CD4-positive, alpha-beta T cell treated with Interleukin-4 for 1 hour (primary cell): ENCODE measurements at places on chromosomes 1 and 21.

DNA sequence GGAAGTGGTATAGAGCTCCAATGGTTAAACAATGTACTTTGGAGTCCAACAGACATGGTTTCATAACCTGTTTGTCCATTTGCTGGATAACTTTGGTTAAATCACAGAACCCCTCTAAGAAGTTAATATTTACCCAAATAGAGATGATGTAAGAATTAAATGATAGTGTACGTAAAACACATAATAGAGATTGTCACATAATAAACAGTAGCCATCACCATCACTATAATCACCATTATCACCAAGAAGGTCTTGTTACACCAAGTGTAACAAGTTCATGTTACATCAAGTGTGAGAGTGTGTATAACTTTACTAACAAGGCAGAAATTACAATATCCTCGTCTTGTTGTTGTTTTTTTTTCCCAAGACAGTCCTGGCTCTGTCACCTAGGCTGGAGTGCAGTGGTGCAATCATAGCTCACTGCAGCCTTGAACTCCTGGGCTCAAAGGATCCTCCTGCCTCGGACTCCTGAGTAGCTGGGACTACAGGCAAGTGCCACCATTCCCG, 23.3 kb downstream of the NUCKS1 start:
- DNase-seq = no peak

GRCh38 chr1:204417074-204417997, 5.7 kb upstream of the PPP1R15B start:
- DNase-seq = peak; percentile 66

DNA sequence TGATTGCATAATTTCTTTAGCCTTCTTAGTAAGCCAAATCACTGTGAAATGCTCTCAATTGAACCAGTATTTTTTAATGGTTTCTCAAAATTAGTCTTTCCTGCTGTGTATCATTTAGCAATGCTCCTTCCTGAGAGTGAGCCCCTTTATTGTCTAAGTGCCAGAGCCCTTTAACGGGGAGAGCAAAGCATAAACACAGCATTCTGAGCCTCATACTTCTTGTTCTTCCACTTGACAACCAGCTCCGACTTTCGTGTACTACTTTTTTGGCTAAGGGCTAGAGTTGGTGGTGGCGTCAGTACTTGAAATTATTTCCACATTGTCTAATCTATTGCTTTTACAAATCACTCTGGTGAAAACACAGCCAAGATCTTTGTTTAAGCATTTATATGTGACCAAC, 299.0 kb downstream of the TPR start:
- DNase-seq = no peak

GRCh38 chr1:208848854-208849253, 604.7 kb upstream of the PLXNA2 start:
- DNase-seq = no peak

GRCh38 chr1:44602634-44603628, 71.3 kb downstream of the TMEM53 start:
- no peak for DNase-seq

- peak; percentile 81 for DNase-seq
Measured at GRCh38 chr1:20717452-20718342, at the start of gene KIF17. Gene KIF17, minus strand, starts transcription at chr1:20718007. Its CDS starts 301 bp downstream, at chr1:20717706.

GRCh38 chr21:14736162-14736561, 190.0 kb upstream of the SAMSN1 start:
- peak; percentile 4 for DNase-seq

GRCh38 chr1:190116921-190117320, 360.7 kb downstream of the BRINP3 start:
- no peak for DNase-seq

- no peak for DNase-seq
Measured at GRCh38 chr1:182527680-182528079, 61.4 kb downstream of the RNASEL start.

DNA sequence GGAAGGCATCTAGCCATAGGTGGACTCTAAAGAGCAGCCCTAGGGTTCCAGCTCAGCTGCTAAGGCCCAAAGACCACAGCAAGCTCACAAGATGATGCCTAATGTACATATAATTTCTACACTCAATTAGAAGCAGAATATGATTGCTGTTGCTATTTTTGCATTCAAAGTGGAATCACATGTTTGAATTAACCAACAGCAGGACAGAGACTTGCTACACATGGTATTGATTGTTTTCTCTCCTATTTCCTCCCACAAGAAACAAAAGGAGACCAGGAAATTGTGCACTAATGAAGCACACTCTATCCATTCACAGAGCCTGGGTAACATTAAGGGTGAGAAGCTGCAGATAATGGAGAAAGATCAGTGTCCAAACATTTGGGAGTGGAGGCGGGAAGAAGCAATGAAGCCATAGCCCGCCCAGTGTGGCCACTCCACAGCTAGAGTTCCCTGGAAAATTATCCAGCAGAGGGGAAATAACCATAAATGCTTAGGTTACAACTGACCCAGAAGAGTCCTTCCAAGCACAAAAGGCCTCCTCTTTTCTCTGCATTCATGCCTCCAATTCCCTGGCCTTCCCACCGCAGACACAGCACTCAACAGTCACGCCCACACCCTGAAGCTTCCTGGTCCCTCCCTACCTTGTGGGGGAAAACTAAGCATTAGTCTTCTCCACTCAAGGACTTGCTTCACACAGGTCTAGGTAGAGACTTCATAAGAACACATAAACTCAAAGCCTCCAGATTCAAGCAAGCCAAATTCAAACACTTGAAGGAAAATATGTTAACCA, 7.5 kb downstream of the CNN3 start:
- no peak for DNase-seq

- no peak for DNase-seq
Measured at GRCh38 chr21:40803101-40803500, 43.9 kb downstream of the DSCAM start.

- DNase-seq = no peak
Measured at GRCh38 chr1:109208394-109208793, 5.3 kb upstream of the SARS1 start.

DNA sequence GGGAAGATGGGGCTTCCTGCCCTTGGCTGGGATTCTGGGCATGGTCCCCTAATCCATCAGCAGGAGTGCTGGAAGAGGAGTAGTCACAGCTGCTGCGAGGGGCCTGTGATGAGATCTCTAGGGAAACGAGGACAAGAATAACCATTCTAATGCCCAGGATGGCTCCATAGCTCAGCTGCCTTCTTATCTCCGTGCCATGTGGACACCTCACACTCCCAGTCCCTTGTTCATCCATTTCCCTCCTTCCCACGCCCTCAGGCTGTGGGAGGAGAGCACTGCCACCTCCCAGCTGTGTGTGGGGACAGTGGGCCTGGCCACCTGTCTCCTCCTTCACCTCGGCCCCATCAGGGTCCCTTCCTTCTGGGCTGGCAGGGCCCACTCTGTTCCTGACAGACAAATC, 16.1 kb upstream of the ETV3 start:
- no peak for DNase-seq

DNA sequence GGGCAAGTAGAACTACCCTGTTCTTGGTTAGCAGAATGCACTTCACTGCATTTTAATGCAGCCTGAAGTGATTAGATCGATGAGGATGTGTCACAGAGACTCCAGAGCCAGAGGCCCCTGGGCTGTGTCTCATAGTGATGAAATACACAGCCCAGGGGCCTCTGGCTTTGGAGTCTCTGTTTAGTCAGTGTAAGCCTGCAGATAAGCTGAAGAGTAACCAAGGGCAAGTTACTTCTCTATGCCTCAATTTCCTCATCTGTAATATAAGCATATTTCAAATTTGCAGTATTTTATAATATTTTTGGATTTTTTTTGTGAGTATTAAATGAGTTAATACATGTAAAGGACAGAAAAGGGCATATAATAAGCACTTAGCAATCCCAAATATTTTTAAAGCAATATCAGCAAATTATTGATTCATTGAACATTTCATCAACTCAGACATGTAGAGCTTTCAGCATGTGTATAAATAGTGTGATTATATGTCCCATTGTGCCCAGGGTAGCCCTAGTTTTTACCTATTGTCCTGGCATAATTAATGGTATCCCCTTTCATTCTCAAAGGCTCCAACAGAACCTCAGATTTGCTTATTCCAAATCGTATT, 23.6 kb upstream of the APOBEC4 start:
- DNase-seq = no peak

DNA sequence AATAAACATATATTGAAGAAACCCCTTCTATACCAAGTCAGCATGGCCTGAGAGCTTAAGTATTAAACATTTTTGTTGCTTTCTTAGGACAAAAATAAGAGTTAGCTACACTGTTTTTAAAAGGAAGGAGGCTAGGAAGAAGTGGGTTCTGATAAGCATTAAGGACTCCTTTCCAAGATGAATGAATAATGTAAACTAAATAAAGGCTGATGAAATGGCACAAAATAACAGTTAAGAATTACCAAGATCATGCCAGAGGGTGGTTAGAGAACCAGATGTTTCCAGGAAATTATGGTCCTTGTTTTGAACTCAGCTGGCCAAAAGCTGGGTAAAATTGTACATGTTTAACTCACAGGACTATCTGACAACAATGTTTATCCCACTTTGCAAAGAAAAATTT, 114.1 kb upstream of the ETS2 start:
- no peak for DNase-seq

GRCh38 chr1:111221633-111222291, 5.8 kb upstream of the CHI3L2 start:
- peak; percentile 74 for DNase-seq

DNA sequence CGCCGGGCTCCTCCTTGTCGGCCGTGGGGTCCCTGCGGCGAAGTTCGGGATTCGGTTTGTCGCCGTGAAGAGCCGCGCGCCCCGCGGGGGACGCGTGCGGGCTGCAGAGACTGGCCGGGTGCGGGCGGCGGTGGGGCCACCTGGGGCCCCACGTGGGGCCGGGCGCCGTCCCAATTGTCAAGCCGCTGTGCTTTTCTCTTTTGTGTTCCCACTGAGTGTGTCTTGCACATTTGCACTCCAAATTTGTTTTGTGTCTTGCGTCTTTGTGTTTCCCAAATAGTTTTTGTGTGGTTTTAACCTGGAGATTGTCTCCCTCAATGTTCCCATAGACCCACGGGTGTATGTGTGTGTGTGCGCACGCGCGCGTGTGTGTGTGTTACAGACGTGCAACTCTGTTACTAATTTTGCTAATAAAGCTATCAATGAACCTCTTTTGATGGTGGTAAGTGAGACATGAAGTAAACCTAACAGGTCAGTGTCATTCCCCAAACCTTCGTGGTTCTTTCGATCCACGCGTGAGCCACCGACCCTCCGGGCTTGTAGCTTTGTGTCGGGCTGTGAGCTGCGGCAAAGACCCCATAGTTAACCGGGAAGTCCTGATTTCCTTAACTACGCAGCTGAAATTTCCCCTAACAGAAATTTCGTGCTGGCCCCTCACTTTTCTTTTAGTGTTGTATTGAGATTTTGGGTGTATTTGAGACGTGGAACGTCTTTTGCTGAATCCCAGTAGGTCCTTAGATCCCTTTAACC, 708 bp downstream of the PRDM2 start:
- DNase-seq = peak; percentile 74

DNA sequence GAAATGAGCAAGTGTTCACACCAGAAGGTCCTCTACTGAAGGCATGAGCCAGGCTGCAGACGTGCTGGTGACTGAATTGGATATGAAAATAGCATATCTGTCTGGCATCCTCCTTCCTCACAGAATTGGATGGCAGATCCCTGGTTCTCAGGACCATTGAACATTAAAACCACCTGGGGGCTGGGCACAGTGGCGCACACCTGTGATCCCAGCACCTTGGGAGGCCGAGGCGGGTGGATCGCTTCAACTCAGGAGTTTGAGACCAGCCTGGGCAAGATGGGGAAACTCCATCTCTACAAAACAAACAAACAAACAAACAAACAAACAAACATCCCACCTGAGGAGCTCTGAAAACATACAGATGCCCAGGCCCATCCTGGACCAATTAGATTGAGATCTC, 23.4 kb downstream of the TEX35 start:
- no peak for DNase-seq

DNA sequence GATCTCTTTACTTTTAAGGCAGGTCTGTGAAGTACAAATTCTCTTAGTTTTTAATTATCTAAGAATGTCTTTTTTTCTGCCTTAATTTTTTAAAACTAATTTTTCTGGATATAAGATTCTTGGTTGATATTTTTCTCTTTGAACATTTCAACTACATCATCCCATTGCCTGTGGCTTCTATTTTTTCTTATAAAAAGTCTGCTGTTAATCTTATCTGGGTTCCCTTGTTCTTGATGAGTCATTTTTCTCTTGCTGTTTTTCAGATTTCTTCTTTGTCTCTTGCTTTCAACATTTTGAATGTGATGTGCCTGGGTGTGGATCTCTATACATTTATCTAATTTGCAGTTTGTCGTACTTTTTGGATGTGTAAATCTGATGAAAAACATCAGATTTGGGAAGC, 525.2 kb upstream of the PBX1 start:
- no peak for DNase-seq

GRCh38 chr1:32151319-32151787, 28.1 kb upstream of the TXLNA start:
- no peak for DNase-seq

GRCh38 chr1:54649130-54649898, 7.7 kb downstream of the MROH7 start:
- DNase-seq = no peak

- DNase-seq = no peak
Measured at GRCh38 chr1:246270236-246270635, 236.8 kb downstream of the SMYD3 start.

GRCh38 chr21:14683063-14683462, 136.9 kb upstream of the SAMSN1 start:
- no peak for DNase-seq

- no peak for DNase-seq
Measured at GRCh38 chr1:217617126-217617525, 13.8 kb downstream of the GPATCH2 start.

- peak; percentile 52 for DNase-seq
Measured at GRCh38 chr1:179867493-179868330, 9.9 kb downstream of the TOR1AIP2 start.

GRCh38 chr1:228803421-228803820, 68.1 kb downstream of the RHOU start:
- DNase-seq = no peak

GRCh38 chr1:98681812-98682211, 20.3 kb downstream of the SNX7 start:
- DNase-seq = no peak

DNA sequence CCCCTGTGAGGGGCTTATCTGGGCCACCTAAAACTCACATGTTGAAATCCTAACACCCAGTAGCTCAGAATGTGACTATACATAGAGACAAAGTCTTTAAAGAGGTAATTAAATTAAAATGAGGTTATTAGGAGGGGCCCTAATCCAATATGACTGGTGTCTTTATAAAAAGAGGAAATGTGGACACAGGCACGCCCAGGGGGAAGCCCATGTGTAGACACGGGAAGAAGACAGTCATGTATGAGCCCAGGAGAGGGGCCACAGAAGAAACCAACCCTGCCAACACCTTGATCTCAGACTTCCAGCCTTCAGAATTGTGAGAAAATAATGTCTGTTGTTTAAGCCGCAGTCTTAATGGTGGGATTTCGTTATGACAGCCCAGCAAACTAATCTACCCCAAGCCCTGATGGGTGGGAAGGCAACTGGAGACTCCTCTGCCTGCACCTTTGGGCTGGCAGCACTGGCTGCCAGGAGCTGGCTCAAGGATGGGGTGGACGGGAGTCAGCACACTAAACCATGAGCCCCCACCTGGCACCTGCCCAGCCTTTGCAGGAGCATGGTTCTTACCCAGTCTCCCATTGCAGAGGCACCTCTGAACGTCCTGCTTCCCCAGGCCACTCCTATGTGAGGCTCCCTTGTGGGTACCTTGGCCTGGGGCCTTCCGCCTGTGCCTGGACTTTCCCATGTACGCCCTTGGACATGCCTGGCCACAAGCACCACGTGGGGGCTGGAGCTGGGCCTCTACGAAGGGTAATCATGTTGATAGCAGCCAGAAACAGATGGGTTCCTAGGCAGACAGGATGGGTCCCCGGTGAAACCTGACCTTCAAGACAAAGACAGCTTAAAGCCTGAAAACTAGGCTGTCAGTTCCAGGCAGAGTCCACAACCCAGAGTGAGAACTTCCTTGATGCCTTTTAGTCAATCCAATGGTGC, 57.1 kb upstream of the DMRTB1 start:
- DNase-seq = no peak
